NCI-H1105 treated with DMSO at 0.1 percent for 48 hours (cell line): ENCODE measurements at places on chromosomes 16 and 17.

GRCh38 chr16:64251742-64252141 lies 870.1 kb downstream of the CDH11 start:
- no peak for DNase-seq

- no peak for DNase-seq
Observed at GRCh38 chr17:62093188-62094155, 28.4 kb upstream of the MED13 start.

GRCh38 chr16:2926650-2926999 lies 14.9 kb downstream of the FLYWCH1 start:
- DNase-seq: no peak

GRCh38 chr17:49575679-49576087 lies at the start of gene NXPH3:
Gene NXPH3 (plus strand): TSS chr17:49575871. CDS start chr17:49576220, 349 bp downstream.
- DNase-seq: peak; percentile 46

DNA sequence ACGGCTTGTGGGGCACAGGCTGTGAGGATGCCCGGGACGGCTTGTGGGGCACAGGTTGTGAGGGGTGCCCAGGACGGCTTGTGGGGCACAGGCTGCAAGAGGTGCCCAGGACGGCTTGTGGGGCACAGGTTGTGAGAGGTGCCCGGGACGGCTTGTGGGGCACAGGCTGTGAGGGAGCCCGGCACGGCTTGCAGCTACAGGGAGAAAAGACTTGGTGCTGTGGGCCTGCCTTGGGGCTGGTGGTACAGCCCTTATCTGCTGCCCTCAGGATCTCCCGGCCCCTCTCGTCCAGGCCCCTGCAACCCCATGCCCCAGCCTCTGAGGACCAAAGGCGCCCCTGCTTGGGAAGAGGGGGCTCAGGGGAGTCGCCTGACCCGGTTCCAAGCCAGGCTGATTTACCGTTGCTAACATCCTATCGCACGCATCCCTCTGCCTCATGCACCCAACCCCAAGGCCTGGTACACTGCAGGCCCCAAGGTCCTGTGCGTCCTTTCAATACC lies 5.0 kb upstream of the HBM start:
- no peak for DNase-seq

GRCh38 chr17:44219616-44220212 lies at the start of gene UBTF:
Gene UBTF (minus strand): TSS chr17:44219675. CDS start chr17:44218229, 1,446 bp downstream.
- peak; percentile 54 for DNase-seq

GRCh38 chr16:23060458-23061320 lies 88.6 kb downstream of the USP31 start:
- peak; percentile 62 for DNase-seq

DNA sequence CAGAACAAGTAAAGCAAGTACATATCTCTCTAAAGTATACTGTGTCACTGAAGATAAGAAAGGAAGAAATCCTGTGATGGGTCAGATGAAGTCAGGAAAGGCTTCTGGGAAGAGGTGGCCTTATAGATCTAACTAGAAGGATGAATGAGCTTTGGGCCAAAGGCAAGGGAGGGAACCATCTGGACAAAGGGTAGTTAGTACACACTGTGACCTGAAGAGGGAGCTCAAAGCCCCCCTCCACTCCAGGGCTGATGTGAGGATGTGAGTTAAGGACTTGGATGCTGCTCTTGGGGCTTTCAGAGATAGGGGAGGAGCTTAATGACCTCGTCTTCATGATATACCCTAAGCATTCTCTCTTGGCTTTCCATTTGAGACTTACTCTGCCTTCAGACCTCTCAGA lies 185.3 kb upstream of the CACNG3 start:
- DNase-seq: peak; percentile 15

- DNase-seq: no peak
Observed at GRCh38 chr16:12559714-12560113, 244.0 kb downstream of the CPPED1 start.

- DNase-seq: no peak
Observed at GRCh38 chr17:30238003-30238344, 2.5 kb upstream of the SLC6A4 start.

DNA sequence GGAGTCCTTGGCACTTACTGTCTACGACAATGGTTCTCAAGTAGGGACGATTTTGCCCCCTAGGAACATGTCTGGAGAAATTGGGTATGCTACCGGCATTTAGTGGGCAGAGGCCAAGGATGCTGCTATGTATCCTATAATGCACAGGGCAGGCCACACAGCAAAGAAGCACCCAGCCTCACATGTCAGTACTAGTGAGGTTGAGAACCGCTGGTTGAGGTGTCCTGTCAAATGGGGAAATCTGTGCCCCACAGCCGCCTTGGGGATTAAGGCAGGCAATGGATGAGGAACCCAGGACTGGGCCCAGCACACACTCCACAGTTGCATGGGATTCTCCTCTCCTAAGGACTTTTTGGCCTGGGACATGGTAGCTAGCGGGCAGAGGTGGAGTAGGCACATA lies 86.7 kb upstream of the TOB1 start:
- DNase-seq: no peak

DNA sequence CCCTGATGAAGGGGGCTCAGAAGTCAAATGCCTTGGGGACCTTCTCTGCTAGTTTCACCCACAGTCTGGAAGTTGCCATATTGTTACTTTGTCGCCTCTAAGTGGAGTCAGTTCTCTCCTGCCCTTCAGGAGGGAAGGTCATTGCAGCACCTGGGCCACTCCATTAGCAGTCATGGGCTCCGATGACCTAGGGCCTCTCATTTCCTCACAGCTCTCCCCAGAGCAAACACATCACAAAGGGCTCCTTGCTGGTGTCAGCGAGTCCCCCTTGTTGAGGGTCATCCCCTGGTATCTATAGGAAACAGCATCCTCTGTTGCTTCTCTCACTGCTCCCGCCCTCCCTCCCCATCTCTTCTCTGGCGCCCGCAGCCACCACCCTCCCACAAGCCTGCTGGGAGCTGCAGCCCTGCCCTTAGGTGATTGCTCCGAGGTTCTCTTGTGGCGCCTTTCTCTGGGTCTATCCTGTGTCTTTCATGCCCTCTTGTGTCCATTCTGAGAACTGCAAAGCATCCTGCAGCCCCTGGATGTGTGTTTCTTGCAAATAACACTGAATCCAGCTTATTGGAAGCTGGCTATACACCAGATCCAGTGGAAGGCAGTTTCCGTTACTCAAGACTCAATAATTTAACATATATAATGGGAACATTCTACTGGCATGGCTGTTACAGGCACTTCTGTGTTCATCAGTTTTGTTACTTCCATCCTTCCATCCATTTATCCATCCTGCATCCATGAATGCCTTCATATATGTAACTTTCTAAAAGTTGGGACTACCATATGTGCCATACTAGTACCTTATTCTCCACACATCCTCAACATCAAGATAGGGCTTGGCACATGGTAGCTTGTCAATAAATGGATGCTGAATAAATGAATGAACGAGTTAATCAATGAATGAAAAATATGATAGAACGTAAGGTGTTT lies 21.2 kb downstream of the PDILT start:
- DNase-seq: peak; percentile 51

GRCh38 chr16:88982286-88983084 lies 5.5 kb upstream of the CBFA2T3 start:
- no peak for DNase-seq

DNA sequence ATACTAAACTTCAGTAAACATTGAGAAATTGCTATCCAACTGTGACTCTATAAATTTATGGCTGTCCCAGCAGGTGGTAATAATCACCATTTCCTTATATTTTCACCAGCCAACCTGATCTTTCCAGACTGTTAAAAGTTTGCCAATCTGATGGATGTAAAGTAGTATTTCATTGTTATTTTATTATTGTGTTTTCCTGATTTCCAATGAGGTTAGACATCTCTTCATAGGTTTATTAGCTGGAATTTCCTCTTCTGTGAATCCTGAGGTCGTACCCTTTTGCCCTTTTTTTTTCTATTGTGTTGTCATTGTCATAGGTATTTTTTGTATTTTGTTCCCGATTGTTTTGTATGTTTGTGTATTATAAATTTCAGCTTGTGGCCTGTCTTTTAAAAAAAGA lies 31.7 kb downstream of the BMERB1 start:
- no peak for DNase-seq

DNA sequence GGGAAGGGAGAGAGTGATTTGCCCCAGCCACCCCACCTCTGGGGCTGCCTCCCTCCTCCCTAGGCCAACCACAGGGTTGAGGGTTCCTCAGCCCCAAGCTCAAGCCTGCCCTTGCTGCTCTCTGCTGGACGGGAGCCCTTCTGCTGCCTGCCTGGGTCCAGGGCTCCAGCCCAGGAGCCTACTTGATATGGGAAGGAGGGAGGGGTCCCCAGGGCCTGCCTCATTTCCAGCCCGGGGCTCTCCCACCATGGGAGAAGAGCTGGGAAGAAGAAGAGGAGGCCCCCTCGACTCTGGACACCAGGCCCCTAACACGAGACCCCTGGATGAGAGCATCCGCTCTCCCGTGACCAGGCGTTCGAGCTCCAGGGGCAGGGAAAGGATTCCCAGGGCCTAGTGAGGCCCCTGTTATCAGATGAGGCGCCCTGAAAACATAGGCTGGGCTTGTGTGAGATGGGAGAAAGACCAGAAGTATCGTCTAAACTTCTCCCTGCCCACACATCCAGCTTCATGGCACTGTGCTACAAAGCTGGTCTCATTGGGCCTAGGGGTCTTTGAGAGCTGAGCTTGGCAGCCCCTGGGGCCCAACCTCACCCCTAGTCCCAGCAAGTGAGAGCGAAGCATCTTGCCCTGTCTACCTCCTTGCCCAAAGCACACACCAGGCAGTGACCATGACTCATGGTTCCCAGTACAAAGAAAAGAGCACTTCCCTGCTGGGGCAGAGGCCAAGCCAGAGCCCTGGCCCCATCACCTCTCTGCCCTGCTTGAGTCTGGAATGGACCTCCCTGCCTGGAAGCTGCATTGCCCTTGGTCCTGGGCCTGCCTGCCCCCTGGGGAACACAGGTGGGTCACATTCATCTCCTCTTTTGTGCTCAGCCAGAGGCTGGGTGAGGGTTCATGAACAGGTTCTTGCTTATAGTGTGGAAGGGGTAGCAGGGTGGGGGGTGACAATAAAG lies 987 bp downstream of the SLC16A5 start:
- DNase-seq: no peak

DNA sequence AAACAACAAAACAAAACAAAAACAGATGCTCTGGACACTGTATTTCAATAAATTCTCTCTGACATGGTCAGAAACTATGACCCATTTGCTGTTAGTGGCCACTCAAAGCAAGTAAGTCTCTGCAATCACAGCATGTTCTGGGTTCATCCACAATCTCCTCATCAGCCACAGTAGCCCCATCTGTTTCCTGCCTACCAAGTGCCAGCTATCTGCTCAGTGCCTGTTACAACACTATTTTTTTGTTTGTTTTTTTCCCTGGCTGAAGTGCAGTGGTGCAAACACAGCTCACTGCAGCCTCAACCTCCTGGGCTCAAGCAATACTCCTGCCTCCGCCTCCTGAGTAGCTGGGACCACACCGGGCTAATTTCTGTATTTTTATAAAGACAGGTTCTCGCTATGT lies 137.9 kb downstream of the SOX9 start:
- no peak for DNase-seq

- DNase-seq: no peak
Observed at GRCh38 chr17:50683434-50684287, 24.1 kb downstream of the ANKRD40 start.

DNA sequence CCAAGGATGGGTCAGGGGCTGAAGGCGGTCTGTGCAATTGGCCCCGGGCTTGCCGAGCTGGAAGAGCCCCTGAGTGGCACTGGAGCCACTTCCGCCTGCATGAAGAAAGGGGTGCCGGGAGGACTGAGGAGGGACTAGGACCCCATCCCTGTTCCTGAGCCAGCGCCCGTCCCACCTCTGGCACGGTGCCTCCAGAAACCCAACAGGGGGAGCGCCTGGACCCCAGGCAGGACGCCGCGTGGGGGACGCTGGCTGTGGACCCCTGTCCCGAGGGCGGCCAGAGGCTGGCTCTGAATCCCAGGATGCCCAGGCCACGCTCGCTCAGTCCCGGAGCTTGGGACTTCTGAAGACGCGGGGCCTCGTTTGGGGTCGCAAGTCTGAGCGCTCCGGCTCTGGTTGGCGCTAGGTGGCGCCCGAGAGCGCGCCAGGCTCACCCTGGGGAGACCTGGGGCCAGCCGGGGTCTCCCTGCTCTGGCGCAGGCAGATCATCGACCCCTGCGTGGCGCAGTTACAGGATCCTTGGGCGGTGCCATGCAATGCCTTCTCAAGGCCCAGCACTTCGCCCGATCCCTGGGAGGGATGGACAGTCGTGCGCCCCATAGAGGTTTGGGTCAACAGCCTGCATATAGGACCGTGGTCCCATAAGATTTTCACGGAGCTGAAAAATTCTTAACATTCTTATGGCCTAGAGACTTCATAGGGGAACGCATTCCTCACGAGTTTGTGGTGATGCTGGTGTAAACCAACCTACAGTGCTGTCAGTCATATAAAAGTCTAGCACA lies 58.5 kb upstream of the CREBBP start:
- no peak for DNase-seq

DNA sequence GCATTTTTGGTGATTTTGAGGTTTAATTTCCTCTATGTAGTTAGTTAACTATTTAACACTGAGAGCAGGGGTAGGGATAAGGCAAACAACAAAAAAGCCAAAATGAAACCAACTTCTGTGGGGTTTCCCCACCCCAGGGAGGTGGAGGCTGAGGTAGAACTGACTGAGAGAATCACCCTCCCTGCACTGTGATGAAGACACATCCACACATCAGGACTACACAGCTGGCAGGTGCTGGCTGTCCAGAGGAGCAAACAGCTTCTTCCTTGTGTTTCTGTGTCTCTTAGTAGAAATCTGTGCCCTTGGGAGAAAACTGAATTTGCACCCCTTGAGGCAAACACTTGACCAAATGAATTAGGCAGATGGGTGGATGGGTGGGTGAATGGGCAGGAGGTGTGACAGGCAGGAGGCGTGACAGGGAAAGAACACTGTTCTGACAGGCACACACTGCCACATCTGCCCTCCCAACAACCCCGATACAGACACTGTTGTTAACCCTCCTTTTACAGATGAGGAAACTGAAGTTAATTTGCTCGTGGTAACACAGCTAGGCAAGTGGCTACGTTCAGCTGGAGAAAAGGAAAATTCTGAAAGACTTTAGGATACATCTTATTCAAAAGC lies 62.9 kb upstream of the AMZ2 start:
- DNase-seq: no peak

DNA sequence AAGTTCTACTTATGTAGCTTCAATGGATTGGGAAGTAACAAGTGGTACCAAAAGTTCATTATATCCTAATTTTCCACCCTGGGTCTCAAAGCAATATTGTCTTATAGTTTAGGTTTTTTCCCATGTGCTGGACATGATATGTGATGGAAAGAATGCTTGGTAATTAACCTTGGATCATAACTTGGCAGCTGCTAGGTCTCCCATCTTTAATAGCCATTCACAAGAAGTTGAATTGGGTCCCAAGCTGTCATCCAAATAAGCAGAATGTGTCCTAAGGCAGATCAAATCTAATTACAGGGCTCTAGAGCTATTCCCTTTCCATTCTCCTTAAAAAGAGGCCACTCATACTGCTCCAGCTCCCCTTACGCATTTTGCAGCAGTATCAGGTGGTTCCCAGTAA lies 44.7 kb upstream of the KCNJ16 start:
- peak; percentile 77 for DNase-seq
